Stimulated activated CD8-positive, alpha-beta memory T cell treated with anti-CD3 and anti-CD28 coated beads, Interleukin-4, amount 100 ng/mL, for 1 hour (primary cell): ENCODE measurements at places on chromosomes 12 and 14.

DNA sequence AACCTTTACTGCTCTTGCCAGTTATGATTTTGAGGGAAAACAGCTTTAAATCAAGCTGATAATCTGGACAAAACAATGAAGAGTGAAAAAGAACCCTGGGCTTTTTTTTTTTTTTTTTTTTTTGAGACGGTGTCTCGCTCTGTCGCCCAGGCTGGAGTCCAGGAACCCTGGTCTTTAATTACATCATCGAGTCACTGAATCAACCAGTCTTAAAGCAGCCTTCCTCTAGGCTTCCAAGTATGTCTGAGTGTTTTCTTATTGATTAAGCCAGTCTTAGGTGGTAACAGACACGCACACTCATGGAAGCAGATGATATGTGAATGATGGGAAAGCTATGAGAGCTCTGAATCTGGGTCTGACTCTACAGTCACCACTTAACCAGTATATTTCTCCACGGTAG, 5.9 kb upstream of the VCPKMT start:
- DNase-seq = no peak

GRCh38 chr12:28500373-28501024, 310.2 kb downstream of the CCDC91 start:
- DNase-seq = no peak

- DNase-seq = no peak
Measured at GRCh38 chr12:112121780-112122565, 3.4 kb upstream of the TRAFD1 start.

GRCh38 chr12:124679047-124679446, 111.6 kb upstream of the NCOR2 start:
- no peak for DNase-seq

GRCh38 chr14:105483300-105484068, 3.2 kb upstream of the CRIP1 start:
- no peak for DNase-seq

DNA sequence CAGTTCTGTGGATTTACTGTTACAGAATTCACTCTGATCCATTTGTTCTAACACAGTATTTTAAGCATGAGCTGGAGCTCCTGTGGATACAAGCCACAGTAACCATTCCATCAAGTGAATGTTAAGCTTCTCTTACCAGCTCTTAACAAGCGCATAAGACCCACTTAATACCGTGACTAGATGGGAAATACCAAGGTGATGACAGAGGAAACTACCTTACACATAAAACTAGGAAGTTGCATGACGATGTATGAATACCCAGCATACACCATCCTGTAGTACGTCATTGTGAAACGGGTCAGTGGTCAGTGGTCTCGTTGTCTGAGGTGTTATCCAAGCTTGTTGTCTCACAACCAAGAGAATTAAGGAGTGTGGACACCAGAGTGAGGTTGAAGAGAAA, 2.0 kb upstream of the GALC start:
- no peak for DNase-seq

- DNase-seq = no peak
Measured at GRCh38 chr14:68391311-68392014, 401.4 kb downstream of the ZFP36L1 start.

DNA sequence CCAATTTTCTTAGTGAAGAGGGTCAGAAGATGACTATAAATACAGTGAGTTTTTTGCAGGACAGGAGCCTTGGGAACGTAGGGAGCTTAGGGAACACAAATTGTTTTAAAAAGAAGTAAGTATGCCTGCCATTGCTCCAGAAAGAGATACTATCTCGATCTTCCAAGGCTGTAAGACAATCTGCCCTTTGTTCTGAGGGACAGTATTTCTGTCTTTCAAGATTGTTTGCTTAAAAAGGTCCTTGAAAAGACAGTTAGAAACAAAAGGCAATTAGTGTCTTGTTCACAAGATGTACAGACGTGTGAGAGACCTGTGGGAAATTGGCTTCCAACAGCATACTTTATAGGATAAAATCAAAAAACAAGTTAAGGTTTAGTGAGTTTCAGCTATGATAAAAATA, 321.2 kb upstream of the FAR2 start:
- no peak for DNase-seq

- DNase-seq = no peak
Measured at GRCh38 chr12:104480826-104481440, 24.2 kb downstream of the CHST11 start.

- DNase-seq = no peak
Measured at GRCh38 chr12:128269181-128269591, 2.2 kb downstream of the TMEM132C start.
